Stimulated activated CD8-positive, alpha-beta memory T cell treated with anti-CD3 and anti-CD28 coated beads, Interleukin-7, amount 100 ng/mL, for 1 hour (primary cell): ENCODE measurements at places on chromosomes 4 and X.

- no peak for DNase-seq
Observed at GRCh38 chr4:40622913-40623312, 6.8 kb downstream of the RBM47 start.

DNA sequence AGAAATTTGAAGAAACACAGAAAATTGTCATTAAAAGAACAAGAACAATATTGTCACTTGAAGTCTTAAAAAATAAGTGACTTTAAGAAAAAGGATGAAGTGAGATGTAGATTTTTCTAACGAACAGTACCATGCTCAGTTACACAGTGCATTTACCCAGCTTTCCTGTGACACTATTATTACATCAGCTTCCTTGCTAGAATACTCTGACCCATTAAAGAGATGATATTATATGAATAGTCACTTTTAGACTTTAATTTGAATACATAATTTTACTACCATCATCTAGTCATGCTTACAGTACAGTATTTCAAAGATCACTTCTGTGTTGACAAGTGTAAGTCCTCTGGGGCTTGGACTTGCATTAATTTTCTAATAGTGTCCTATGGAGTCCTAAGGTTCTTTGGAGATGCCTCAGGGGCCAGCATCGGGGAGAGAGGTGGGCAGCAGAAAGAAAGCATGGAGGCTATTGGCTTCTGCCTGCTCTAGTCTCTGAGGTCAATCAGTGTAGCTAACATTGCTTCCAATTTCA lies 10.7 kb downstream of the COL25A1 start:
- DNase-seq: no peak

- DNase-seq: peak; percentile 25
Observed at GRCh38 chr4:87219632-87220093, 755 bp downstream of the KLHL8 start.

GRCh38 chrX:39626749-39627148 lies 471.0 kb downstream of the BCOR start:
- DNase-seq: no peak

DNA sequence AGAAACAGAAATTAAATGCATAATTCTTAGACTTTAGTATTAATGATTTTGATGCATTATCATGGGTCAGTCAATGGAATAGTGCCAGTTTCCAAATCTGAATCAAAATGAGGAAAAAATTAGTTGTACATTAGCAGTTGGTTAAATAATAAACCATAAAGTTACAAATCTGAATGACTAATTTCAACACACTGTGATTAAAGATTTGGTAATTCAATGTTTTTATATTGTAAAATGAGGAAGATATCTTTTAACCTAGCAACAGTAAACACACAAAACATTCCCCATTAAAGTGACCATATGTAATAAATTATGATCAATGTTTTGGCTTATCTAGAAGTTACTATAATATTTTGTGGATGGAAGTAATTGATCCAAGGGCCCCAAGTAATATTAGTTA lies 1.6 kb downstream of the FBXO8 start:
- DNase-seq: no peak

DNA sequence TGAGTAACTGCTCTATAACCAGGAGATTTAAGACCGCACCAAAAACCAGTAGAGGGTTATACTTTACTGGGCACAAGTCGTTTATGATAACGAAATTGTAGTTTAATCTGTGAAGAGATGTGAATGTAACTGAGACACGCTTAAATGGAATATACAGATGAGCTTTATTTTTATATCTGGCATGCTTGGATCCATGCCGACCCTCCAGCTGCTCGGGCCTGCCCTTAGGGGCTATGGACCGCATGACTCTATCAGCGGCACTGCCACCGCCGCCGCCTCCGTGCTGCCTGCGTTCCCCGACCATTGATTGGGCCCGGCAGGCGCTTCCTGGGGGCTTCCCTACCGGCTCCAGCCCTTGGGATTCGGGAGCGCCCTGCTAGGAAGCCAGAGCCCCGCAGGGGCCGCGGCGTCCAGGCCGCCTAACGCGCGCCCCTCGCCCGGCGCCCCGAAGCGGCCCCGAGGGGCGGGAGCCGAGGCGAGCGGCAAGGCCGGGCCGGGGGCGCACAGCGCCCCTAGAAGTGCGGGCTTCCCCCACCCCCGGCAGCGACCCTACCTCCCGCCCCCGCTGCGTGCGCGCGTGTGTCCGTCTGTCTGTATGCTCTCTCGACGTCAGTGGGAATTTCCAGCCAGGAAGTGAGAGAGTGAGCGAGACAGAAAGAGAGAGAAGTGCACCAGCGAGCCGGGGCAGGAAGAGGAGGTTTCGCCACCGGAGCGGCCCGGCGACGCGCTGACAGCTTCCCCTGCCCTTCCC lies at the start of gene NFKB1:
TSS of gene NFKB1 (plus strand) at position 664 of the 751 bp plus-strand sequence. CDS start 24,160 bp downstream, outside the sequence.
- DNase-seq: peak; percentile 71

DNA sequence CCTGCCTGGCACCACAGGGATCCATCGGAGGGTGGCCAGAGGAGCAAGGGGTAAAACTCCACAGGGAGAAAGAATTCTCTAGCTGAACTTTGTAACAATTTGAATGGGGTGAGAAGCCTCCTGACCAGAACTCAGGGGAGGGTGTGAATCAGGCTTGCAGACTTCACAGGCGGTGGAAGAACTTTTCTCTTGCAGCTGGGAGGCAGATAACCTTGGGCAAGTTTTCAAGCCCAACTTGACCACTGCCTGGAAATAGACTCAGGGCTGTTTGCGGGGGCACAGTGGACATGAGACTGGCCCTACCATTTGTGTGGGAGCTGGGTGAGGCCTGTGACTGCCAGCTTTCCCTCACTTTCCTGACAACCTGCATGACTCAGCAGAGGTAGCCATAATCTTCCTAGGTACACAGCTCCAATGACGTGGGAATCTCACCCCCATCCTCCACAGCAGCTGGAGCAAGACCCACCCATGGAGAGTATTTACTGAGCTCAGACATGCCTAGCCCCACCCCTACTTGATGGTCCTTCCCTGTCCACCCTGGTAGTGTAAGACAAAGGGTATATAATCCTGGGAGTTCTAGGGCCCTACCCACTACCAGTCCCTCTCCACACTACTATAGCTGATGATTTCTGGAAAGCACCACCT lies 210.0 kb upstream of the AGTR2 start:
- no peak for DNase-seq

DNA sequence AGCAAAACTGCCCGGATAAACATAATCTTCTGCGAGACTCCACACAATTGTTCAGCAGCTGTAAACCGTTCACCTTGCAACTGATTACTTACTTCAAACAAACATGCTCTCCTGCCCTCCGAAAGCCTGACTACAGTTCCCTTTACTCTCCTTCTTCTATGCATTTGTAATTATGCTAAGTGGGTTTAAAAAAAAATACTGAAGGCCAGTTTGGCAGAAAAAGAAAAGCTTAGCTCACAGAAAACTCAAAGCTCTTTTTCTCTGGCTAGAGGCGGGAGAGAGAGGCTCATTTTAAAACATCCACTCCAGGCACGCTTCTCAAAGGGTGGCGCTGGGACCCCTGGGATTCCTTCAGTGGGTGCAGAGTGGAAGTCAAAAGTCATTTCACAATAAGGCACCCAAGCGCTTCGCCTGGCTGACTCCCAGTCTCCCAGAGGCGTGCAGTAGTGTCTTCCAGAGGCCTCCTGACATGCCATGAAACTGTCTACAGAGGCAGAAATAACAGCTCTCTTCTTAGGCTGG lies 1.9 kb downstream of the DHRSX start:
- no peak for DNase-seq

DNA sequence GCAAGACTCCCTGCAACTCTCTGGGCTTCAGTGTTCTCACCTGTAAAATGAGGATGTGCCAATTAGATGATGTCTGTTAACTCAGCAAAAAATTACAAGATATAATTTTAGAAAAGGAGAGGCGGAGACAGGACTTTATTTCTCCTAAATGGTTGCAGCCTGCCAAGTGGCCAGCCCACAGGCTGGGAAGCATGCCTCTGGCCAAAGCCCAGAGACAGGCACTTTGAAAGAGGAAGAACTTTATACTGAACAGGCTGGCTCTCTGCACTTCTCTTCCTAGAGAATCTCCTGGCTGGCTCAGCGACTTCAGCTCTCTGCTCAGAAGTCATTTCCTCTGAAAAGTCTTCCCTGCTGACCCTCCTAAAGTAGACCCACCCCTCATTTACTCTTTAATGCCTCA lies 3.7 kb downstream of the PRDM5 start:
- DNase-seq: no peak

DNA sequence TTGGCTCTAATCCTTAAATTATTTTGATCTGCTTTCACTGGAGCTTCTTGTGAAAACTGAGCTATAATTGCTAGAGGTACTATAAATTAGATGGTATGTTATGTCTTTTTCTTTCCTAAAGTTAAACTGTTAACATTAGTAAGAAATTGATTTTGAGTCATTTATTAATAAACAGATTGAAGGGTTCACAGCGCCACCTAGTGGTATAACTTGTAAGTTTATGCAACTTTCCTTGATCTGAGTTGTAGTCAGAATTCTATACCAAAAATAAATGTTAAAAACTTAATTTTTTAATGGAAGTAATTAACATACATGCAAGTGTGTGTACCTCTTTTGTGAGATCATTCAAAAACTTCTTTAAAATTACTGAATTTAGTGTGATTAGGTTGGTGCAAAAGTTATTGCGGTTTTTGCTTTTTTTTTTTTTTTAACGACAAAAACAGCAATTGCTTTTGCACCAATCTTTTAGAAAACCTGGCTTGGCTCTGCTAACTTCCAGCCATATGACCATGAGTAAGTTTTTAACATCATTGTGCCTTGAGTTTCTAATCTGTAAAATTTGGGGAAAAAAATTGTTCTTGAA lies 151.5 kb downstream of the CENPC start:
- no peak for DNase-seq

DNA sequence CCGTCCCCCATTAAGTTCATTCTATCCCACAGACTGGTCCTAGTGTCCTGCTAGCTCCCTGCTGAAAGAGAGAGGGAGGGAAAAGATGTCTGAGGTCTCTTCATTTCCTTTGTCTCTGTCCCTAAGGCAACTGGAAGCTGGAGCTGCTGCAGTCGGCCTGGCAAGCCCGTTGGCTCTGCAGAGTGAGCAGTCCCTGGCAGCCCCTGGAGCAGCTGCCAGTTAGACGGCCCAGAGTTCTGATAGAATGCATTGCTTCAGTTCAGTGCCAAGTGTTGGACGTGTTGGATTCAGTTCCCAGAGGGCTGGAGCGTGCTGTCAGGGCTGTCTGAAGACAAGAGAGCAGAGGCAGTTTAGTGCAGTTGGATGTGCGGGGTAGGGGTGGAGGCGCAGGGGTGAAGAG lies 975 bp downstream of the KCNE5 start:
- no peak for DNase-seq

GRCh38 chr4:127656047-127656680 lies 23.4 kb downstream of the INTU start:
- DNase-seq: no peak

- no peak for DNase-seq
Observed at GRCh38 chrX:18890724-18891547, 93.0 kb downstream of the PHKA2 start.

DNA sequence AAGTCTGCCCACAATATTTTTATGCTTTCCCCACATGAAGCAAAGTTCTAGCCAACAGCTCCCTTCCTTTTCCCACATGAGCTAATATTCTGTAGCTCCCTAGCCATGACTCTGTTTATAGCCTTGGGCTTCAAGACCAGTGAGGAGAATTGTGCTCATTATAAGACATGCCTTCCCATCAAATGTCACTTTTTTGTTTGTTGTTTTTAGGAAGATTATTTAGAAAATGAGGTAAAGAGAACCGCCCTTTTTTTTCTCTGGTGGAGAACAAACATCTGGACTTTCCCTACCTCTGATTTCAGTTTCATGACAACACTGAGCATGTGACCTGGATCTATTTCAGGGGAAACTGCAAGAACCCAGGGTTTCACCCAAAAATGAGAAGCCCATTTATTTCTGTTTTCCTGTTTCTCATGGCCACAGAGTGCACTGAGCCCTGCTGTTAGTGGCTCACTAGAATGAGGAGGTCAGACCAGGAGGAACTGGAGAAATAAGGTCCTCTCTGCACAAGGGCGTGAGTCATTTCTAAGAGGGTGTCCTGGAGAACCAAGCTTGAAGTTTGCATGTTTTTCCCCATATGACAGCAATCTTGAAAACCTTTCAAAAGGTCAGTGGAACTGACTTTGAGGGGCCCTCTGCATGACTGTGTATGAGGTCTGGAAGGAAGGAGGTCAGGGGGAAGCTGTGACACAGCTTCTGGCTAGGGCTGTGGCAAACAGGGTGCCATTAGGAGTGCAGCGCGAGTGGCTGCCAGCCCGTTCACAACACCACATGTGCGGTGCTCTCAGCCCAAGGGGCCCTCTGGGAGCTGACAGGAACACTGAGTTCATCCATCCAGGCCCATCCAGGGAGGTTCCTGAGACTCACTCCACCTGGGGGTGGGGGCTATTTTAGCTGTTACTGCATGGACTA lies 55.2 kb downstream of the CHST7 start:
- DNase-seq: no peak

GRCh38 chr4:10877076-10877475 lies 192.5 kb upstream of the CLNK start:
- no peak for DNase-seq

GRCh38 chr4:131302108-131302507 lies 1847.0 kb upstream of the PCDH10 start:
- no peak for DNase-seq

DNA sequence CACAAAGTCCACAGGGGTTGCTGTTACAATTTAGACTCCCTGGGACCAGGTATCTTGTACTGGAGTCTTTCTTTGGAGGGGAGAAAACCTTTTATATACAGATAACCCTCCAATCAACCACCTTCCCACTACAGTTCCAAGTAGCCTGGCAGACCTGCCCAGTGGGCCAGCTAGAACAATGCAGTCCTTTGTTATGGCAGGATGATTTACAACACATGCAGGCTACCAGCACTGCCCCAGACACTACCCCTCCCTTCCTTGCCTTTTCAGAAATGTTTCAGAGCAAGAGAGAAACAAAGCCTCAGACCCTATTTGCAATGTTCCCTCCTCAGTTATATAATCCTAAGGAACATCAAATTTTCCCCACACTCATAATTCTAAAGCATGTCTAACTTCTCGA lies 11.1 kb downstream of the RASL11B start:
- DNase-seq: no peak

DNA sequence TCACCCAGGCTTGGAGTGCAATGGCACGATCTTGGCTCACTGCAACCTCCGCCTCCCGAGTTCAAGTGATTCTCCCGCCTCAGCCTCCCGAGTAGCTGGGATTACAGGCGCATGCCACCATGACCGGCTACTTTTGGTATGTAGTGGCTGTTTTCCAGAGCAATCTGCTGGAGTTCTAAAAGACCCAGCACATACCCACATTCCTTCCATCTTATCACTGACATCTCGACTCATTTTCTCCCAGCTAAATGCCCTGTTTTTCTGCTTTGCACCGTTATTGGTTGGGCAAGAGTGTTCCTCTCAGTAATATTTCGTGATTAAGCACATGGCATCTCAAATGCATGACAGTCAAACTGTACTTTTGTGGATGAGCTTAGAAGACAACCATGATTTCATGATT lies 53.7 kb downstream of the PRKX start:
- DNase-seq: no peak
